Natural killer cell treated with Interleukin-12 subunit alpha and Interleukin-12 subunit beta and Interleukin-15 and Interleukin-18, amount 100 ng/mL, for 72 hours (primary cell): ENCODE measurements at places on chromosomes 7 and 10. TPM values are rescaled to one million over a fixed set of nuclear protein-coding genes. Genes with fewer than 3 reads are reported as not detected.

CLCN1 gene
- total RNA-seq = not detected

CLDN3 gene
- not detected for total RNA-seq

DNA sequence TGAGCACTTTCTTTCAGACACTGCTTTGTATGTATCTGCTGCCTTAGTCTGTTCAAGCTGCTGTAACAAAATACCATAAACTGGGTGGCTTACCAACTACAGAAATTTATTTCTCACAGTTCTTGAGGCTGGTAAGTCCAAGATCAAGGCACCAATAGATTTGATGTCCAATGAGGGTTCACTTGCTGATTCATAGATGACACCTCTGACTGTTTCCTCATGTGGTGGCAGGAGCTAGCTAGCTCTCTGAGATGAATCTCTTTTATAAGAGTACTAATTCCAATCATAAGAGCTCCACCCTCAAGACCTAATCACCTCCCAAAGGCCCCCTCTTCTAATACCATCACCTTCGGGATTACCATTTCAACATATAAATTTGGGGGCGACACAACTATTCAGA is 76.6 kb upstream of the ADO start:
- DNase-seq = no peak

DNA sequence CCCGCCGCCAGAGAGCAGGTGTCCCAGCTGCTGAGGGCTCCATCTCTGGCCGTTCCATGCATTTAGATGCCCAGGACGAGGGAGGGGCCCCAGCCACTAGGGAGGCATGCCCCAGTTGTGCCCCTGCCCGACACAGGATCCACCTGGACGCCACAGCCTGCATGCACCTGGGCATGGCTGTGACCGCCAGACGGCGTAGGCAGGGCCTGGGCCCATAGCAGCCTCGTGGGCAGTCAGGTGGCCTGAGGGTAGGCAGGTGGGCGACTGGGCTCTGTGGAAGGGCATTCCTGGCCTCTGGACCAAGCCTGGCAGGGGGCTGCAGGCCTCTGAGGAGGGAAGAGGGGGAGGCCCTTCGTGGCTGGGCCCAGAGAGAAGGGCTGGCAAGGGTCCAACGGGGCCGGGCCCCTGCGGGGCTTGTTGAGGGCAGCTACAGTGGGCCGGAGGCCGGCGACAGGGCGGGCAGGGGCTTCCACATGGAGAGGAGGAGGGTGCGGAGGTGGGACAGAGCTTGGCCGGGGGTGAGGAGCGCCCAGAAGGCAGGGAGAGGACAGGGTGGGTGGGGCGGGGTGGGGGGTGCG is 76.0 kb upstream of the NKX6-2 start:
- DNase-seq = no peak

- DNase-seq = no peak
Observed at GRCh38 chr7:117698018-117698417, 175.2 kb downstream of the CTTNBP2 start.

DNA sequence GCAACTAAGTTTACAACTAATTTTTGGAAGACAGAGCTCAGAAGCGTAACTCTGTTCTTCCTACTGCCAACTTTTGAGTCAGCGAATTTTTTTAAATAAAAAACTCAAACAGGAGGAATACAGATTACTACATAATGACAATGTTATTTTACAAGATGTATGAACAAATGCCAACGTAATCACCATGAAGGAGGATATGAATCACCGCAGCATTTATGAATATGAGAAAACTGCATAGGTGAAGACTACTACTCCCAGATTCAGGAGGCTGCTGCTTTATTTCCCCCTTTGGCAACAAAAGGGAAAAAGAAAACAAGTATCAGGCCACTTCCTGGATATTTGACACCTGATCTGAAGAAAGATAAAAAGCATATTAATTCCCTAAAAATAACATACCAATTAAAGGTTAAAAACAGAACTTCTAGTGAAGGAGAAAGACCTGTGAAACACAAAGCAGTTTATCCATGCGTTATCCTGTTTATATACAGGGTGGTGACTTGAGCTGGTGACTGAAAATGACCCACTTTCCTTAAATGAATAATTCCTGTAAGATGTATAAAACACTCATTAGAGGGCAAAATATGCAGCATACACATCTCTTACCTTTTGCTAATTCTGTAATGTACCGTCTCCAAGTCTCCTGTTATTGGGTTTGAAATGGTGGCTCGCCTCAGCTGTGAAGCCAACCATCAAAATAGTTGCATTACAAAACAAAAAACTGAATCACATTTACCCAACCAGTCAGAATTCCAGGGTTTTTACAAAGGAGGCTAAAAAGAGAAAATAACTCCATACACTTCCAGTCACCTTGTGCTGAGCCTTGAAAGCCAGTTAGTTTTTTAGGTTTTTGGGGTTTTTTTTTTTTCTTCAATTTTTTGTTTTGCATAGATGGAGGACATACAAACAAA is 52.0 kb downstream of the P4HA1 start:
- DNase-seq = no peak

DNA sequence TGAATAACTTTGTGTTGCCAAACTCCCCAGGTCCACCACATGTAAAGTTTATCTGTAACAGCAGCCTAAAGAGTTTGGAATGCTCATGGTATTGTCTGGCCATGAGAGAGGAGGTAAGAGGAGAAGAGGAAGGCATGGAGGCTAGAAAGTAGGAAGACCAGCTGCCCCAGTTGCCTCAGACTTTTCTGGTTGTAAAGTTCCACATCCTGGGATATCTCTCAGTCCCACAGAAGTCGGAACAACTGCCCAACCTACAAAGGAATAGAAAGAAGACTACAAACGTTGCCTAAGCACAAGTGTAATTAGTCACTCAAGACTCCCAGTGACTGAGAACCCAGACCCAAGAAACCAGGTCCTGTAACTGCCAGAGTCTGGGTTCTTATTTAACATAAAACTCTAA is 47.3 kb downstream of the CREB3L2 start:
- DNase-seq = no peak

DNA sequence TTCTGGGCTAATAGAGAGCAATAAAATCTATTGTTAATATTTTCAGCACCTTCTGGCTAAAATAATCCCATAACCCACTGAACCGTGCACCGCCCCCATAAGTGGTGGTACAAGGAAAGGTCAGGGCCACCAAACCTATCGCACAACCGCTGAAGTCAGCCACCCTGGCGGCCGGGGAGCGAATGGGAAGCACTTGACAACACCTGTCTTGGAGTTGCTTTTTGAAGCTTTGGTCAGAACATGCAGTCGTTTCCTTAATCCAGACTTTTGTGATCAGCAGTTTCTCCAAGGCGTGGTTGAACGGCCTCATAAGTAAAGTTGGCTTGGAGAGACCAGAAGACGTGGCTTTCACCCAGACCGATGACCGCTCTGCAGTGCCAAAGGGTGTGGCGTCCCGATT is 97.4 kb downstream of the DNAJB6 start:
- DNase-seq = no peak

GIMAP1 gene
- total RNA-seq = 6.6 TPM

GRCh38 chr10:5968037-5968680 is 9.2 kb downstream of the IL15RA start:
- DNase-seq = no peak

DNA sequence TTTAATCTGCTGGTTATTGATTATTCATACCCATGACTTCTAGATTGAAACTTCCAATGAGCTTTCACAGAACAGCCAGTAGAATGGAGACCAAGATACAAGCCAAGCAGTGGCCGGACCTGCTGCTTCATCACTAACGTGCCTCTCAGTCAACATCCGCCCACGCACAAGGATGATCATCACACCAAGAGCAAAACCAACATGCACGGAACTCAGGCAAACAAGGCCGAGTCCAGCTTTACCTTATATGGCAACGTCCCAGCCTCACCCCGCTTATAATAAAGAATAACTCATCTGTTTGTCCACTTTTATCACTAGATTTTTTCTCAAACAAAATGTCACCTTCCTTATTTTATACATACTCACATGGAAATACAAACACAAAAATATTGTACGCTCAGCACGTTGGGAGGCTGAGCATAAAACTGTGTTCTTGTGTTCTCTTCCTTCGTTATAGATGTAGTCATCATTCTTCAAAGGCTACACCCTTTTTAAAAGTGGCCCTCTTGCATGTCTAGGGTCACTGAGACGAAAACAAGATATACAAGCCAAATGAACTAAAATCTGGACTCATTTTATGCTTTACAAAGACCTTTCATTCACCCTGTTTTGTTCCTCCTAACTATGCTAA is 122.7 kb downstream of the SFMBT2 start:
- DNase-seq = no peak

GRCh38 chr10:4003348-4003973 is 218.5 kb upstream of the KLF6 start:
- no peak for DNase-seq

GRCh38 chr10:29598851-29599311 is 35.9 kb downstream of the SVIL start:
- no peak for DNase-seq

LIPM gene
- not detected for total RNA-seq

GRCh38 chr7:50282813-50283605 is 21.5 kb upstream of the IKZF1 start:
- DNase-seq = no peak

DNA sequence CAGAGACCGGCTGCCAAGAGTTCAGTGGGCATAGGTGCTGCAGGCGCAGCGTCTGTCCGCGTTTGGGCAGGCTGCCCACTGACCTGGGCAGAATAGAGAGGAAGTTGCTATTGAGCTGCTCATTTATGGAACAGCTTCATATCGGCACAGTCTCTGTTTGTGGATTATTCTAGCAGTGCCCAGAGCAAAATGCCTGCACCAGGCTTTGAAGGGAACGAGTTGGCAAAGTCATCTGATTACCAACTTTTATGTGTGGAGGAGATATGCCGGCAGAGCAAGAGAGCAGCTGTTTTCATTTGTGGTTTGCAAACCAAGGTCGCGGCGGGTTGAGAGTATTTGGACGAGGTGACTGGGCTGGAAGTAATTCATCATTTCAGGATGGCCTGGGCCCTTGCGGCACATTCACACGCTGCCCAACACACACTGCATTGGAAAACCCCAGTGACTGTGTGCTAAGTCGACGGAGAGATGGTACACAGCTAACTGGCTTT is 228.5 kb downstream of the TCERG1L start:
- no peak for DNase-seq

GRCh38 chr7:10799475-10799874 is 174.2 kb upstream of the PHF14 start:
- DNase-seq = no peak

DNA sequence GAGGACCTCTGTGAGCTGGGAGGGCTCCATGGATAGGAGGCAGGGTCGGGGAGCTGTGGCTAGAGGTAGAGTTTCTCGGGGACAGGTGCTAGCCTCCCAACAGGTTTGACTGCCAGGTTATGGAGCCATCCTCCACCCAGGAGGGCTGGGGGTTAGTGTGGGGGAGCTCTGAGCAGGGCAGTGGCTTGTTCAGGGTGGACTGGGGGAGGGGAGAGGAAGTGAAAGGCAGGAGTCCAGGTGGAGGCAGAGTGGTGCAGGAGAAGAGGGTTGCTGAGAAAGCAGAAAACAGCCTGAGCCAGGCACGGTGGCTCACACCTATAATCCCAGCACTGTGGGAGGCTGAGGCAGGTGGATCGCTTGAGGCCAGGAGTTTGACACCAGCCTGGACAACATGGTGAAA is 40.5 kb upstream of the HSPB1 start:
- no peak for DNase-seq

DNA sequence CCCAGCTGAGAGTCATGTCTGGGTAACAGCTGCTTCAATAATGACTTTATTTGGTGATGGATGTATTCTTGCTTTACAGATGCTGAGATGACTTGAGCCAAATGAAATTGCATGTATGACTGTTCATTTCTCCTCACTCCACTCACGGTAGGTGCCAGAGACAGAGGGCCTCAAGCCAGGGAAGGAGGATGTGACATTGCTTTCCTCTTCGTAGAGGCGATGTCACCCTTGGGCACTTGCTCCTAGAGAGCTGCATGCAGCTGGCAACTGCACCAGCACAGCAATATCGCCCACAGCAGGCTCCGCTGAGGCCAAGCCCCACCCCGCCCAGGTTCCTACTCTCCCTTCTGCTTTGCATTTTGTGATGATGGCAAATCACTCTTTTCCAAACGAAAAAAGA is 116.6 kb upstream of the AOAH start:
- no peak for DNase-seq
